ENCODE measurements at places on chromosomes 7 and 10.
A peak's percentile ranks its signal among the peaks of the same experiment; 100 is the strongest.

- DNase-seq: no peak
Measured at GRCh38 chr7:31852462-31852861, 165.4 kb downstream of the PPP1R17 start.

GRCh38 chr7:117008886-117009531, 55.7 kb downstream of the ST7 start:
- DNase-seq: peak; percentile 90

DNA sequence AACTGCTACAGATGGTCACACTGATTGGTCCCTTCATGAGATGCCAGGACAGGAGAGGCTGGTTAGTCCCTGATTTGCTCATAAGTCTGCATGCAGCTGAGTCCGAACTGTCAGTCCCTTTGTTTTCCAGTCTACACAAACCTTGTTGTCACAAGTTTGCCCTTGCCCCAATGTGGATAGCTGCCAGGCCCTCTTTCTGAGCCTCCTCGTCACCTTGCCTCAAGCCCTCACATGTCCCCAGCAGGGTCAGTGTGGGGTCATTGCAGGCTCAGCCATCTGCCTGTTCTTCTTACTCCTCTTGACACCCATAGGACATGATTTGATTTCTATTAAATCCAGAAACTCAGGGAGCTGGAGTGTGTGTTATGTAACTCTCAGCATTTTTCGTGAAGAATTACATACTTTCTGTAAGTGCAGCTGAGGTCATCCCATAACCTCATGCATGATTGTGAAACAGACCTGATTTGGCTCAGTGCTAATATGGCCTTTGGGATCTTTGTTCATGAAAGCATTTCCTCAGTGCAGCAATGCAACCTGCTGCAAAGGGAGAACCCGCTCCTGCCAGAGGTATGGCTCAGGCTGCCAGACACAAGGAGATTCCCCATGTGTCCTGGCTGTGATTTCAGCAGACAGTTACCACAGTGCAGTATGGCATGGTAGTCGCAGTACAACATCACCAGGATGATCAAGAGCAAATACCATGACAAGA, 70.0 kb upstream of the ZMIZ2 start:
- peak; percentile 93 for DNase-seq

- DNase-seq: no peak
Measured at GRCh38 chr7:75795831-75796285, 17.7 kb downstream of the CCL24 start.

DNA sequence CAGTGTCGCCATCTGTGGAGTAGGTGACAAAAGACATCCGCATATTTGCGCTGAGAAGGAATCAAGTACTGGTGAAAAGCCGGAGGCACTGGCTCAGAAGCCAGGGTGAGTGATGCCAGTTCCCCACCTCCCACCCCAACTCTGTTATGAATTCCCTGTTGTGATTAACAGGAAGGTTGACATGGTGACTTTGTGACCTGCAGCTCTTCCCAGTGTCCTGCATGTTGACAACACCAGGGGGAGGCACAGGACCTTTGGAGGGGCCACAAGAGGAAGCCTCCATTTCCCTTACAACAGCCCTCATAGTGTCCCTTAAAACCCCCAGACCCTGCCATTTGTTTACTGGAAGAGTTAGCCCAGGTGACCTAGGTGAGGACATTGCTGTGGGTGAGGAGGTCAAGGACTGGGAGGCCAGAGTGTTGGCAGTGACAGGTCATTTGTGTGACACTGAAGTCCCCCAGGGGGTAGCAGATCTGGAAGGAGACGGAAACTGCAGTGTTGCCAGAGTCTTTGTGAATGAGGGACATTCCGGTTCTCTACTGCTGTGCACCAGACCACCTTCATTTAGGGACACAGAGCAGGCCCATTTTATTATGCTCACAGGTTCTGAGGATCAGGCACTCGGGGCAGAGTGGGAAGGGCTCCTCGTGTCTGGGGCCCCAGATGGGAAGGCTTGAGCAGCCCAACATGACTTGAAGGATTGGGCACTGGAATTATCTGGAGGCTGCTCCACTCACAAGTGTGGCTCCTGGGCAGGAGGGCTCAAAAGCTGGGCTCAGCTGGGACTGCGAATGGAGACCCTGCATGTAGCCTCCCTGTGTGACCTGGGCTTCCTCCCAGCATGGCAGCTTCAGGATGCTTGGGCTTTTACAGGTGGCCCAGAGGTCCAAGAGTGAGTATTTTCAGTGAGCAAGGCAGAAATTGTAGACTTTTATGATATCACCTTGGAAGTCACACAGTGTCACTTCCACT, 13.0 kb upstream of the ANTXRL start:
- no peak for DNase-seq

GRCh38 chr10:124672181-124672638, 72.0 kb downstream of the FAM53B start:
- no peak for DNase-seq

DNA sequence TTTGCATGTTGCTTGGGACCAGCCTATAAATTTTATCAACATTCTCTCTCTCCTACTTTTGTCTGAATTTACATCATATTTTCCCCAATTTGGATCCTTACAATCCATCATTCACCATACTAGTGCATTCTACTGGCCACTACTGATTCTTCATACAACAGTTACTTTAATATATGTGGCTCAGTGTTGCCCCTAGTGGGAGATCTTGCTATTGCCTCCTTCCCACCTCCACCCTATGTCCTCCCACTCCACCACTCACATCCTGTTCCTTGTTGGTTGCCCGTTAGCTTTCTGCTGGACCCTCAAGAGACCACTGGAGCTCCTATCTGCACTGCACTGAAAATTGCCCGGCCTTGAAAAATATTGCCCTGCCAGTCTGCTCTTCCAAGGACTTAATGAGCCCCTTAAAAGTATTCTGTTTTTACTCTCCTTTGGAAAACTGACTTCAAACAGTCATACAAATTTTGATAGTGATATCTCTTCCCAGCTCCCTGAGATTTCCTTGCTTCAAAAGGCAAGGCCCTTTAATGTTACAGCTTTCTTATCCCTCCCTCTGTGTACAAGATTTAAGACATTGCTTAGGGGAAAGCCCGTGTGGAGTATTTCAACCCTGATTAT, 243.2 kb upstream of the TMEM229A start:
- peak; percentile 22 for DNase-seq

GRCh38 chr7:50266635-50267386, 37.7 kb upstream of the IKZF1 start:
- DNase-seq: no peak

DNA sequence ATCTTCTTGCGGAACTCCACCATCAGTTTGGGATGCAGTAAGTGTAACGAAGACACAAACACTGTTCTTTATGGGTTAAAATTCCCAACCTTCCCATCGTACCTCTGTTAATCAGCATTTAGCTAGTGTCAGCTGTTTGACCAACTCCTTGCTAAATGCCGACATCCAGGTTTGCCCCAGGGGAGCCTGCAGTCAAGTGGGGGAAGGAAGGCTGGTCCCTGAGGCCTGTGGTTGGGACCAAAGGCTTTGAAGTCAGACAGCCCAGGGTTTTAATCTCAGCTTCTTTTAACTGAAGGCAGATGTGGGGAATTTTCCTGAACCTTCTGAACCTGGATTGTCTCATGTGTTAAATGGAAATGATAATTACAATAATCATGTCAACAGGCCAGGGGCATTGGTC, 443.7 kb downstream of the GLRX3 start:
- DNase-seq: no peak

GRCh38 chr7:3986927-3987326, 685.9 kb downstream of the SDK1 start:
- DNase-seq: no peak

GRCh38 chr10:78869508-78870454, 199.0 kb upstream of the ZMIZ1 start:
- DNase-seq: no peak

GRCh38 chr7:137169282-137169698, 174.2 kb downstream of the PTN start:
- peak; percentile 88 for DNase-seq

DNA sequence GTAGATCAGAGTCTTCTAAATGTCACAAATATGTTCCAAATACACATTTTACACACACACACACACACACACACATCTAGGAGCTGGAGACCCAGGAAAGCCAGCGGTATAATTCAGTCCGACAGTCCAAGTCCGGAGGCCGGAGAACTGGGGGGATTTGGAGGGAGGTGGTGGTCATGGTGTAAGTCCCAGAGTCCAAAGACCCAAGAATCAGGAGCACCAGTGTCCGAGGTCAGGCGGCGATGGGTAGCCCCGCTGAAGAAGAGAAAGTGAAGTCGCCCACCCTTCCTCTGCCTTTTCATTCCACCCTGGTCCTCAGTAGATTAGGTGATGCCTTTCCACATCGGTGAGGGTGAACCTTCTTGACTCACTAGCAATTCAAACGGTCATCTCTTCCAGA, 154.8 kb downstream of the CAMK1D start:
- no peak for DNase-seq

DNA sequence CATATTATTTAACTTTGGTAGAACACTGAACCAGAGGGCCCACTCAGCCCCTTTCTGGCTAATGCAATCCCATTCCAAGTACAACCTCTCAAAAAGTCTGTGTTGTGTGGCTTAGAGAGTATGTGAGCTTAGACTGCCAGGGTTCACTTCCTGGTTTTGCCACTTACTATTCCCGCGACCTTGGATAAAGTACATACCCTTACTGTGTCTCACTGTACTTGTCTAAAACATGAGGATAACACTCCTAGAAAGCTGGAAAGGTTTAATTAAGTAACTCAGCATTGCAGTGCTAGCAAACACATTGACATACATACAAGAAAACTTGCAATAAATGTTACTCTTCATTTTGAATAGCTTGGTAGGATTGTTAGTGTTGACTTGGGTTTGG, 215.8 kb downstream of the CHCHD3 start:
- peak; percentile 36 for DNase-seq

GRCh38 chr7:70694434-70694970, 437.4 kb upstream of the GALNT17 start:
- DNase-seq: peak; percentile 47

- peak; percentile 58 for DNase-seq
Measured at GRCh38 chr10:102633287-102633686, 11.0 kb upstream of the TRIM8 start.

DNA sequence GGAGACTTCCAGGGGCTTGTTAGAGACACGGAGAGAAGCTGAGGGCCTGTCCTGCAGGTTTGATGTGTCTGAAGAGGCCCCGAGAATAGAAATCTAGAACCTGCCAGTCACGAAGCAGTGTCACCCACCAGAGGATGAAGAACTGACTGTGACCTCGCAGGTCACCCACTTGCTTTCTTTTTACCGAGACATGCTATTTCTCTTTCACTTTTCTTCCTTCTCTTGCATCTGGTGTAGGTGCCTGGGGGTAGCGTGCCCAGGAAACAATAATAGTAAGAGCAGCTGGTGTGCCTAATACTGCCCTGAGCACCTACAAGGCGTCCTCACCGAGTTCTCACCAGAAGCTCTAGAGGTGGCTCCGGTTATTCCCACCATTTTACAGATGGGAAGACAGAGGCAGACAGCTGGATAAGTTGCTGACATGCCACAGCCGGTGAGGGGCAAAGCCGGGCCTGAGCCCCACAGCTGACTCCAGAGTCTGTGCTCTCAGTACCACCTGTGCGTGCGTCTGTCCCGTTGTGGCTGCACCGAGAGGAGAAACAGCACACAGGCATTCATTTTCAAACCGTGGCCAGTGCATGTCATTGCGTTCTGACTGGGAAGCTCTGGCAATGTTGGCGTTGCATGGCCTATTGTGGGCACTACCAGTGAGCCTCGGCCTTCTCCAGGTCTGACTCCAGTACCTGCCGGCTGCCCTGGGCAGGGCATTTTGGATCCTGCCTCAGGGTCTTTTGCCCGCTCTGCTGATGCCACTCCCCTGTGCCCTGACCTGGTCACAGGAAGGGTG, 7.8 kb downstream of the CHST3 start:
- DNase-seq: no peak

GRCh38 chr7:43042302-43042701, 70.1 kb upstream of the HECW1 start:
- DNase-seq: peak; percentile 41

- peak; percentile 30 for DNase-seq
Measured at GRCh38 chr7:118185163-118185860, 1.3 kb downstream of the LSM8 start.

DNA sequence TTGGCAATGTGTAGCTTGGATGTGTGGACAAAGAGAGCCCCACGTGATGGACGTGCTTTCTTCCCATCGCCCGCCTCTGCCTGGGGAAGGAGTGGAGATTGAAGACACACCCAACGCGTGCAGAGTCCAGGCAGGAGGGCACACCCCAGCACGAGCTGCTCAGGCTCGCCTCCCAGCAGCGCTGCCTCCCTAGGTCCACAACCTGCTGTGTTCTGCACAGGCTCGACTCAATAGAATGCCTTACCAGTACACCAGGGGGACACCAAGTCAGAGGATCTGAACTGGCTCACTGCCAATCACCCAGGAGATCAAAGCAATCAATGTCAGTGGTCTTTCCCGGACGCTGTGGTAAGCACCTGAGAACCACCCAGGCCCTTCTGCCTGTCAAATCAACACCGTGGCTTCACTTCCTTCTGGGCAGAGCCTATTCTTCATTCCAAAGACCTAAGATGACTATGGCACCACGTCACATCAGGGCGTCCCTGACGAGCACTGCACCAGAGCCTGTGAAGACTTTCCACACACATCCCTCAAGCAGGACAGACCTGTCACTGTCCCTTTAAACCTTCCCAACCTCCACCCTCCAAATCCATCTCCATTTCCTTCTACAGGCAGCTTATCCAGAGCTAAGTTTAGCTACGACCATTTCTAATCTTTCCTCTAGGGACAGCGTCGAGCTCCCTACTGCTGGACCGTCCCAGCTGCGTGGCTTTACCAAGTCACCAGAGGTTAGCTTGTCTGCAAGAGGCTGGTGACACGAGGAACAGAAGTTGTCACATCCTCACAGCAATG, 72.3 kb downstream of the AMZ1 start:
- DNase-seq: peak; percentile 52

DNA sequence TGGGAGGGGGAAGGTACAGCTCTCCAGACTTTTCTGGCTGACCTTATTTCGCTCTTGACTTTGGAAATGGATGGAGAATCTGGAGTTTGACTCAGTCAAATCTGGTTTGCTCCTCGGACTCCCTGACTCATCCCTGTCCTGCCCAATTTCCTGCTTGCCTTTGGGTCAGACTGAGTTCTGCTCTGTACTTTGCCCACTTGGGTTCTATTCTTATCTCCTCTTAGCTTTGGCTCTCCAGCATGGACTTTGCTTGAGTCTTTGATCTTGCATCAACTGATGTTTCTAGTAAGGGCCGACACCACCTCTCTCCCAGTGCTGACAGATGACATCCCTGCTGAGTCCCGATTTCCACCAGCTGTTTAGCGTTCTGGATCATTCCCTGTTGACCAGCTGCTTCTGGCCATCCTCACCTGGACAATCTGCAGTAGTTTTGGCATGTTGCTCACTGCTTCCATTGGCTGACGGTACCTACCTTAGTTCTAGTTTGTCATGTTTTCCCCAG, 335.3 kb downstream of the SUGCT start:
- DNase-seq: peak; percentile 34

GRCh38 chr7:130886438-130887135, 152.6 kb upstream of the KLF14 start:
- DNase-seq: no peak

Measured in choroid plexus epithelial cell (primary cell).